ENCODE measurements at places on chromosomes 11 and 22.

DNA sequence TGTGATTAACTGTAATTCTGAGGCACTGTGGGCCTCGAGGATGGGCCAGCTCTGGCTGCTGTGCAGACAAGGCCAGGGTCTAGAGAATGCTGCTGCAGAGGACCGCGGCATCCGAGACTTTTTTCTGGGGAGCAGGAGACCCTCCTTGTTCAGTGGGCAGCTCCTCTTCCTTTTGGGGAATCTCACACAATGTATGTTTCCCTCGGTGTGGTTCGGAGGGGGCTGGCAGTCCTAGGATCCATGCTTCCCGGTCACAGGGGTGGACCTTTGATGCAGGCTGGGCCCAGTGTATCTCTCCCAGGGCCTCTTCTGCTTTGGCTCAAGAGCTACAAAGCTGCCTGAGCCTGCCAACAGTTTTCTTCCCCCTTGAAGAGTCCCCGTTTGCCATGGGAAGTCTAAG is 31.5 kb downstream of the MYEOV start:
- no peak for DNase-seq

DNA sequence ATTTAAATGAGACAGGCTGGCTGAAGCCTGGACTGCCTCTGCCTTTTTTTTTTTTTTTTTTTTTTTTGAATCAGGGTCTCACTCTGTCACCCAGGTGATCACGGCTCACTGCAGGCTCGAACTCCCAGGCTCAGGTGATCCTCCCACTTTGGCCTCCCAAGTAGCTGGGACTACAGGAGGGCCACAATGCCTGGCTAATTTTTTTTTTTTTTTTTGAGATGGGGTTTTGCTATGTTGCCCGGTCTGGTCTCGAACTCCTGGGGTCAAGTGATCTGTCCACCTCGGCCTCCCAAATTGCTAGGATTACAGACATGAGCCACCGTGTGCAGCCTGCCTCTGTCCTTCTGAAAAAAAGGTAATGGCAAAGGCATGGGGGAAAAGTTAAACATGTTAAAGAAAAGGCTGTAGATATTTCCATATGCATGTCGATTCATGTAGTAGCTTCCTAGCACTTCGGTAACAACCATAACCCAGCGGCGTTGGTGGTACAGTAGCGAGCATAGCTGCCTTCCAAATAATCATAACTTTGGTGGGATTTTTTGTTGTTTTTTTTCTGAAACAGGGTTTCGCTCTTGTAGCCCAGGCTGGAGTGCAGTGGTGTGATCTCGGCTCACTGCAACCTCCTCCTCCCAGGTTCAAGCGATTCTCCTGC is 48.8 kb downstream of the MCHR1 start:
- no peak for DNase-seq

GRCh38 chr22:41240377-41241132 is at the start of gene CHADL:
Gene CHADL, minus strand, starts transcription at chr22:41240931. Its CDS starts 50 bp downstream, at chr22:41240881.
- no peak for DNase-seq

DNA sequence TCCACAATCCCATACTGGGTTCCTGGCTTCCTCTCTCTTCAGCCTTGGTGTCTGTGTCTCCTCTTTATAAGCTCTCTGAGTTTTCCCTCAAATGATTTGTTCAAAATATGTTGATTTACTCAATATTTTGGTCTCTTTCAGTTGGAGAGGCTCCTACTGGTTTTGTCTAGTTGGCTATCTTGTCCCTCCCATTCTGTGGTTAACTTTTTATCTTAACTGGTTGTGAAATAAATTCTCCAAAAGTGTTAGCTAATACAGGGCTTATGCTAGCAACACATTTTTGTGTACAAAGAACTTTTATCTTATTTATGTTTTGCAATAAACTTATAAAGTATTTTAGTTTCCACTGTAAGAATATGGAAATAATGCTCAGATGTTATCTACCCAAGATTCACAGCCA is 200.9 kb downstream of the AASDHPPT start:
- no peak for DNase-seq

GRCh38 chr22:40397396-40397795 is 27.0 kb downstream of the SGSM3 start:
- no peak for DNase-seq

GRCh38 chr11:24198481-24198880 is 298.4 kb upstream of the LUZP2 start:
- no peak for DNase-seq

GRCh38 chr11:23554002-23554401 is 693.7 kb upstream of the CCDC179 start:
- DNase-seq, result no peak

GRCh38 chr11:66510990-66511339 is 530 bp downstream of the BBS1 start:
- no peak for DNase-seq

DNA sequence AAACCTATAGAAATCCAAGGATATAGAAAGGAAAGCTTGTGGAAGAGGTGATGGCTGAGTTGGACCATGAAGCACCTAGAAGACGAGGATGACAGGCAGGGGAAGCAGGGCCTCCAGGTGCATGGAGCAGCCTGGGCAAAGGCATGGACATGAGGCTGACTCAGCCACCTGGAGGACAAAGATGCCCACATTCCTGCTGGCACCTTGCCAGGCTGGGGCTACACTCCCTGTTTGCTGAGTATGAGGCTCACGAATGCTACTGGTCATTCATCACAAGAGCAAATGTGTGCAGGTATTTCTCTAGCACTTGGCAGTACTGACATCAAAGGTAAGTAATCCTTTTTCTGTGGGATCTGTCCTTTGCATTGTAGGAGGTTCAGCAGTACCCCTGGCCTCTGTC is 7.1 kb upstream of the SCGB2A1 start:
- no peak for DNase-seq

GRCh38 chr11:110349138-110349996 is 53.0 kb upstream of the RDX start:
- no peak for DNase-seq

GRCh38 chr22:17705546-17705945 is 67.0 kb downstream of the BCL2L13 start:
- no peak for DNase-seq

DNA sequence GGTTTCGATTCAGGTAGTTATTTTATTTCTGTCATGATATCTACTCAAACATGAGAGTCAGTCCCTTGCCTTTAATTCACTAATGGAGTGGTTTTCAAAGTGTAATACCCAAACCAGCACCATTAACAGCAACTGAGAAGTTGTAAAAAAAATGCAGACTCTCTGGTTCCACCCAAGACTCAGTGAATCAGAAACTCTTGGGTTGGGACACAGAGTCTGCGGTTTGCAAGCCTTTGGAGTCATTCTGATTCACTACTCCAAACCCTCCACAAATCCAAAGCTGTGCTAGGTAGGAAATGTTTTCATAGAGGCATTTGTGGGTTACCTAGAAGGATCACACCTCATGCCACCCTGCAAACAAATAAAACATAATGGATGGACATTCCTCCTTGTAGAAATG is 340.1 kb downstream of the NTM start:
- no peak for DNase-seq

All from cerebellar nuclear complex (tissue), 1 donor.